ENCODE measurements at places on chromosomes 3 and 15. TPM values are rescaled to one million over a fixed set of nuclear protein-coding genes. Genes with fewer than 3 reads are reported as not detected.

DNA sequence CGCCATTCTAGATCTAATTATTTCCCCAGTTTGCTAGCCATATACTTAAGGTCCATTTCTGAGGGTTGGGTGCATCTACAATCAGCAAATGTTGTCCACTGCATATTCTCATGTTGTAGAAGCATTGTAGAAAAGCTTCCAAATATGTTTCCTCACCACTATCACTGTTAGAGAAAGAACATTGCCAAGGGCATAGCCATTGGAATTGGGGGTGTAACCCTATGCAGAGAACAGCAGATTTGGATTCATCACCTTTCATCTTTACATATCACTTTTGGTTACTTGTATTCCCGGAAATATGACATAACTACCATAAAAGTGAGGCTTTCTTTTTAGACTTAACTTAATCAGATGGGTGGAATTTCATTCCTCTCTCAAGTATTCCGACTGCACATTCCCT lies 203.6 kb downstream of the LSAMP start:
- DNase-seq, result no peak

DNA sequence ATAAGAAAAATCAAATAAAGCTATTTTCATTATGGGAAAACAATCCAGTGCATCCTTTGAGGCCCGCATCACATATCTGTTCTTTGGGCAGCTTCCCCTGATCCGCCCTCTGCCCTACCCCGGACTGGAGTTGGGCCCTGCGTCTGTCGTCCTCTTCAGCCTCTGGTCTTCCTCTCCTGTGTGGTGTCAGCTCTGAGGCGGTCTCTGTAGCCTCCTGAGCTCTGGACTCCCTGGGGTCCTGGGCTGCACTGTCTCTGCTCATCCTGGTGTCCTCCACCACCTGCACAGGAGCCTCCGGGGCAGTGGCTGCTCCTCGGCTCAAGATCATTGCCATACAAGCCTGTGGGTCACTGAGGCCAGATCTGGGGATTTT lies 7.4 kb upstream of the SNX22 start:
- no peak for DNase-seq

DNA sequence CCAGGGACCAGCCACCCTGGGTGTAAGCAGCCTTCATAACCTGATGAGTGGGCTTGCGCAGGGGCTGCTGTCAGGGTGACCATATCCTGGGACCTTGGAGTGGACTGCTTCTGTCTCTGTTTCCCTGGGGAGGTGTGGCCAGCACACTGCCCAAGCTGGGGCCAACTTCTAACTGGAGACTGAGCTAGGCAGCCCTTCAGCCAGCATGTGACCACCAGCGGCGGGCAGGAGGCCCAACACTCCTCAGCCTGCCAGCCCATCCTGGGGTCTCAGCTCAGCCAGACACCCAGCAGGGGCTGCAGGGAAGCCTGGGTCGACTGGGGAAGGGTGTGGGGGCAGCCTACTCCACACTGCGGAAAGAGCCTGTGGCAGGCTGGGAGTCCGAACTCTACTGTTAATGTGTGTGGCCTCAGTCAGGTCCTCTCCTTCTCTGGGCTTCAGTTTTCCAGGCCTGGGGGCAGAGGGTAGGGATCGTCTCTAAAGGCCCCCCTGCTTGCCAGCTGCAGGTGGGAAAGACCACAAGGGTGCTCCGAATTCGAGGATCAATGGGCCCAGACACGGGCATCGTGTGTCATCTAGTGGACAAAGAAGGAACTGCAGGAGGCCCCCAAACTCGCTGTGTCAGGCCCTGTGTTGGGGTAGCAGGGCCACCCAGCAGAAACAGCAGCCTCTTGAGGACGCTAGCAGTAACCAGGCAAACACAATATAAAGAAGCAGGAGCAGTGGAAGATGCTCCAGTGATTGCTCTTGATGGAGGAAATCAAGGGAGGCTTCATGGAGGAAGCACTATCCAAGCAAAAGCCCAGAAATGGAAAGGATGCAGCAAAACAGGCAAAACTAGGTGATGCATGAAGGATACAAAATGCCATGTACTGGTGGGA lies 2.0 kb upstream of the SEMA3G start:
- peak; percentile 52 for DNase-seq

- DNase-seq, result no peak
Observed at GRCh38 chr15:73986776-73987056, 5.4 kb downstream of the STOML1 start.

DNA sequence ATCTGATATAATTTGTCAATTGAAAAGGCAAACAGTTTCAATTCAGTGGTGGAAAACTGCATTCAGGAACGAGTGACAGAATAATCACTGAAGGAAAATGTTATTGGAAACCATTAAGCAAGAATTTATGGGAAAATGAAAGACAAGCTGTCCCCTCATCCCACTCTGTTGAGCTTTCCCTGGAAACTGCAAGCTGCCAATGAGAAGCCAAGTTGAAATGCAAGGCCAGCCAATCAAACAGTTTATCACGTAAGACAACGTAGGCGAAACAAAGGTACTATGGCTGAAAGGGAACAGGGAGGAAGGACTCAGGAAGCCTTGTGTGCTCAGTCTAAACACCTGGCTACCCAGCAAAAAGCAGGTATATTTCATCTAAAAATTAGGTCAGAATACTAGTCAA lies 187.9 kb upstream of the ATP10A start:
- no peak for DNase-seq

DNA sequence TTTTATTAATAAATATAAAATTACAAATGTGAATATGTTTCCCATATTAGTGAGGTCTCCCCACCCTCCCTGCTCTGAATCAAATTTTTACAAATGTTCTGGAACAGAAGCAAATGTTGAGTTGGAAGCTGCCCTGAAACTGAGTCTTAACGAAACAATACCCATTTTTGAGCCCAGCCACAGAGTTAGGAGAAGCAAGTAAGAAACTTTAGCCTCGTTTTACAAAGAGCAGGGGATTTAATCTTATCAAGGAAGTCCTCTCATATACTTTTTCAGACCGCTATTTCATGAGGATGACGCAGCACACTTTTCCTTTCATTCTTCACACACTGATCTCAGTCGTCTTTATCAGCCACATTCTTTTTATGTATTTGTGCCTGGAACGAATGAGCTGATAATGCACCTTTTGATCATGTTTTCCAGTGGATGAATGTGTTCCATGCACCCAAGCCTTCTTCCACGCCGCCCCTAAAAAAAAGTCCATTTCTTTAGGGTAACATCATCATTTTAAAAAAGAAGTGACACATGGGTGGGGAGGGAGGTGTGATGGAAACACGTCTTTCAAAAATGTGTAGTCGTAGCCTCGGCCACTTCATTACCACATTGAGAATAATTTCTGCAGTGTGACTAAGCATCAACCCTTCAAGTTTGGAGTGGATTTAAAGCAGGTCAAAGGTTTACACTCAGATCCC lies 48.1 kb downstream of the SETMAR start:
- no peak for DNase-seq

- peak; percentile 80 for DNase-seq
Observed at GRCh38 chr15:101056366-101057334, 137.5 kb downstream of the LRRK1 start.

Gene SLC9C1
- total RNA-seq, result not detected

Gene GOLGA6A
- total RNA-seq, result not detected
